Stomach (tissue), 19 donors: ENCODE measurements at places on chromosomes 1 and 21. TPM values are rescaled to one million over a fixed set of nuclear protein-coding genes. Genes with fewer than 3 reads are reported as not detected.

LCK gene
- total RNA-seq = 2.7 TPM

- H3K36me3 ChIP-seq = no peaks in the 10 kb centered on the region
- H3K4me3 ChIP-seq = peak overlapping the region; percentile 13
- H3K4me1 ChIP-seq = peaks cover 47% of the 10 kb centered on the region
- H3K27ac ChIP-seq = no peak overlapping the region
These were observed 5.5 kb upstream of the FOXD2 start for GRCh38 chr1:47432071-47433036.

- H3K36me3 ChIP-seq = no peaks in the 10 kb centered on the region
- no peak for DNase-seq
- no peaks in the 10 kb centered on the region for H3K27me3 ChIP-seq
- peaks cover 3% of the 10 kb centered on the region for H3K4me1 ChIP-seq
- no peak overlapping the region for H3K4me3 ChIP-seq
These were observed 209.8 kb downstream of the DISC1 start for GRCh38 chr1:231836227-231836893.

DNA sequence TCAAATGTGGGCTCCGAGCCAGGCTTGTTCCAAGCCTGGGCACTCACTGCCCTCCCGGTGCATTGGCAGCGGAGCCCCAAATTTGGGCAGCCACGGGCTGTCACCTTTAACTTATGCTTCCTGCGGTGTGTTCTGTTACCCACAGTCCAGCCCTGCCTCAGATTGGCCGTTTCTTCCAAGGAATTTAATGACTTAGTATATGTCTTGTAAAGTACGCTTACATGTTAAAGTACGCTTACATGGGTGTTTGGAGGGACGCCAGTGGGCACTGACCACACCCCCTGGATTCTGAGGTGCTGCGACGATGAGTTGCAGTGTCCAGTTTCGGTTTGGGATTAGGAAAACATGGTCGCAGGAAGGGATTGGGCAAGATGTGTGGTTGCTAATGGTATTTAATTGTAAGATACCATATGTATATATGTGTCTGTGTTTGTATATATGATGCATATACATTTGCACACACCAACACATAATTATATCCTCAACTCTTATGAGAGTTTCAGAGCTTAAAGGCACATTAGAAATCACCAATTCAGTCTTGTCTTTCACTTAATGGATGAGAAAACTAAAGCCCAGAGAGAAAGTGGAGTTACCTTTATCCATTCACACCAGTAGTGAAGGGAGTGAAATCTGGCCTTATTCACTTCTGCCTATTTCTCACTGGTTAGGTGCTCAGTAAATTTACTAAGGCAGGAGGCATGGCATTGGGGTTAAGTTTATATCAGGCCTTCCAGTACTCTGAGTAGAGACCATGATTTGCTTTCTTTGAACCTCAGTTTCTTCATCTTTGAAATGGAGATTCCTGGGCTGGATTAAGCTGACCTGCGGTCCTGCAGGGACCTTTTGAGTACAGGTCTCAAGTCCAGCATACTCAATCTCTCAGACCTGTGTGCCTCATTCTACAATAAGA, 1.0 kb downstream of the SMYD2 start:
- peak overlapping the region; percentile 96 for H3K27ac ChIP-seq
- DNase-seq = peak; percentile 57
- no peaks in the 10 kb centered on the region for H3K36me3 ChIP-seq

DNA sequence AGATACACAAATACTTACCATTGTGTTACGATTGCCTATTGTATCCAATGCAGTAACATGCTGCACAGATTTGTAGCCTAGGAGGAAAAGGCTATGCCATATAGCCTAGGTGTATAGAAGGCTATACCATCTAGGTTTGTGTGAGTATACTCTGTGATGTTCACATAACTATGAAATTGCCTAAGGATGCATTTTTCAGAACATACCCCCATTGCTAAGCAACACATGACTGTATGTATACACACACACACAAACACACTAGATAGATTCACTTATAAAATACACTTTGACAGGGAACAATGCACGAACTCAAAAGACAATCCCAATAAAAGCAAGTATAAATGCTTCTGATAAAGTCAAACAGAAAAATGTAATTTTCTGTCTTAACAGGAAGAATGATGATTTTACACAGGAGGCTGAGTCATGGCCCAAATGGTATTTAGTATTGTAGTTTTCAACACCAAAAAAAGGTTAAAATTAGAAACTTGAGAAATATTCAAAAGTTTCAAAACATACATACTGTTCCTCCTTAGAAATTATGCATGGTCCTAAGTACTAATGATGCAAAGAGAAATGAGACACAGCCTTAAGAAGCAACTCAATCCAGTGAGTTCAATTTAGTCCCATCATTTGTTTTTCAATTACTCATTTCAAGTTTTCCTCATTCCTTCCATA, 12.2 kb downstream of the FH start:
- no peaks in the 10 kb centered on the region for H3K27me3 ChIP-seq
- H3K27ac ChIP-seq = no peak overlapping the region
- DNase-seq = no peak
- peaks cover 100% of the 10 kb centered on the region for H3K36me3 ChIP-seq
- no peak overlapping the region for H3K4me3 ChIP-seq
- H3K4me1 ChIP-seq = no peaks in the 10 kb centered on the region

GRCh38 chr1:208235982-208236761, 8.0 kb downstream of the PLXNA2 start:
- peak; percentile 48 for DNase-seq
- H3K36me3 ChIP-seq = peaks cover under 1% of the 10 kb centered on the region
- H3K4me1 ChIP-seq = peaks cover 100% of the 10 kb centered on the region
- H3K27ac ChIP-seq = peak overlapping the region; percentile 97
- H3K4me3 ChIP-seq = no peak overlapping the region
